H1 (cell line): ENCODE measurements at places on chromosomes 6 and 20. TPM values are rescaled to one million over a fixed set of nuclear protein-coding genes. Genes with fewer than 3 reads are reported as not detected.

GRCh38 chr20:18533978-18534644 is 26.4 kb downstream of the SEC23B start:
- DNase-seq: no peak
- H3K36me3 ChIP-seq: peaks cover 58% of the 10 kb centered on the region
- no peak overlapping the region for H3K27ac ChIP-seq
- H3K4me1 ChIP-seq: no peaks in the 10 kb centered on the region
- H3K27me3 ChIP-seq: no peaks in the 10 kb centered on the region

FILIP1 gene
- 5.0 and 5.7 TPM in 2 replicates for total RNA-seq

PRSS35 gene
- total RNA-seq: 2.3 and 2.9 TPM in 2 replicates

DNA sequence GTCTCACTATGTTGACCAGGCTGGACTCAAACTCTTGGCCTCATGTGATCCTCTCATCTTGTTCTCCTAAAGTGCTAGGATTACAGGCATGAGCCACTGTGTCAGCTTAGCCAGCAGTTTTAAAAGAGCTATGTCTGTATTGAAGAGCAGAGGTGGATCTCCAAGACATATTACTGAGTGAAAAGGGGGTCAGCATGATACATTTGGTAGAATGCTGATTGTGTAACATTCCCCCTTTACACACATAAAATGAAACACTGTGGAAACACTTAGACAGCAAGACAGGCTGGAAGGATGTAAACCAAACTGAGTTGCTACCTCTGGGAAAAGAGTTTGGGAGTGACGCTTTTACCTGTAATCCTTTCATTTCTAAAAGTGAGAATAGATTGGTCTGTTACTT is 1.7 kb upstream of the RIPOR3 start:
- no peaks in the 10 kb centered on the region for H3K36me3 ChIP-seq
- peaks cover 24% of the 10 kb centered on the region for H3K4me1 ChIP-seq
- H3K27ac ChIP-seq: no peak overlapping the region
- no peak for DNase-seq
- H3K27me3 ChIP-seq: no peaks in the 10 kb centered on the region

DNA sequence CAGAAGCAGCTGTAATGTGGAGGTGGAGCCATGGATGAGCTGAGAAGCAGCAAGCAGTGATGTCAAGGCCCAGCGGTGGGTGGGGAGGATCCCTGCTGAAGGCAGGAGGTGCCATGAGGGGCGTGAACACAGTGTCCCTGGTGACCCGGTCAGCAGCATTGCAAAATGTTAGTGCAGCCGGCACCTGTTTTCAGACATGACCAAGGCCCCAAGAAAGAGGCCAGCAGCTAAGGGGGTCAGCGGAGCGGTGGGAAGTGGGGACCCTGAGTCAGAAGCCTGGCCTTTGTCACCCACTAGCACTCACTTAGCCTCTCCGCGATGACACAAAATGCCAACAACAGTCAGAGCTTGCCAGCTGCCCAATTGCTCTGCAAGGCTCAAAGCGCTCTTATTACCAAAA is 51.9 kb downstream of the TMEM242 start:
- no peak overlapping the region for H3K27ac ChIP-seq
- no peak for DNase-seq
- H3K27me3 ChIP-seq: peaks cover 15% of the 10 kb centered on the region
- H3K36me3 ChIP-seq: no peaks in the 10 kb centered on the region
- no peak overlapping the region for H3K4me3 ChIP-seq
- peaks cover 12% of the 10 kb centered on the region for H3K4me1 ChIP-seq

DNA sequence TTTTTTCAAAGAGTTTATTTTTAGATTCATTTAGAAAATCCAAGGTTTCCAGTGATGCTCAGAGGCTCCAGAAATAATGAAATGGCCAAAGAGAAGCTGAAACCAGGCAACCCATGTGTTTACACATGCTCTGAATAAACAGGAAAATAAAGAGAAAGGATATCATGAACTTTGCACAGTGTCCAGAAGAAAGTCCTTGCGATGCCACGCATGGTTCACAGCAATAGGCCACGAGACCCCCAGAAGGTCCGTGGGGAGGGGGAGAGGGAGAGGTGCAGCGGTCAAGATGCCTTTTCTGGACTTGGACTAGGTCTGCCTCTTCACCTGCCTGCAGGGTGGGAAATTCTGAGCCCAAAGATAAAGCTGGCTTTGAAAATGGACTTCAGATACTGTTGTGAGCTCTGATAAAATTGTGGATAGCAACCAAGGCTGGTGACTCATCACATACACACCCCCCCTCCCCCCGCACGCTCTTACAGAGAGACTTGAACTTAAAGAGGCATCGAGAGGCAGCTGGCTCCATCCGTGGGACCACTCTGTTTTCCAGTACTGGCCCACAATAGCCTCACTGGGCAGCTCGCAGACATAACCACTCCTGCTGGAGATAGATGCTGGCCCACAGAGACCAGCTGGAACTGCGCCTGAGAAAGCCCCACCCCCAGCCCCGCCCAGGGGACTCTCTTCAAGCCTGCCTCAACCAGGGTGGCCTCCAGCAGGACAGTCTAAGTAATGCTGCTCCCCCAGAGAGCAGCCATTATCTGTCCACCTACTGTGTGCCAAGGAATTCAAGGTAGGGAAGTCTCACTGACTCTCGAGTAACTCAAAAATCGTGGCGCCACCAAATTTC is 21.2 kb upstream of the NFATC2 start:
- peak; percentile 60 for DNase-seq
- no peak overlapping the region for H3K27ac ChIP-seq
- H3K4me1 ChIP-seq: no peaks in the 10 kb centered on the region

MOCS3 gene
- 6.1 and 6.3 TPM in 2 replicates for total RNA-seq

POPDC3 gene
- 2.4 and 3.7 TPM in 2 replicates for total RNA-seq

PPP1R16B gene
- total RNA-seq: 8.9 and 9.7 TPM in 2 replicates

DNA sequence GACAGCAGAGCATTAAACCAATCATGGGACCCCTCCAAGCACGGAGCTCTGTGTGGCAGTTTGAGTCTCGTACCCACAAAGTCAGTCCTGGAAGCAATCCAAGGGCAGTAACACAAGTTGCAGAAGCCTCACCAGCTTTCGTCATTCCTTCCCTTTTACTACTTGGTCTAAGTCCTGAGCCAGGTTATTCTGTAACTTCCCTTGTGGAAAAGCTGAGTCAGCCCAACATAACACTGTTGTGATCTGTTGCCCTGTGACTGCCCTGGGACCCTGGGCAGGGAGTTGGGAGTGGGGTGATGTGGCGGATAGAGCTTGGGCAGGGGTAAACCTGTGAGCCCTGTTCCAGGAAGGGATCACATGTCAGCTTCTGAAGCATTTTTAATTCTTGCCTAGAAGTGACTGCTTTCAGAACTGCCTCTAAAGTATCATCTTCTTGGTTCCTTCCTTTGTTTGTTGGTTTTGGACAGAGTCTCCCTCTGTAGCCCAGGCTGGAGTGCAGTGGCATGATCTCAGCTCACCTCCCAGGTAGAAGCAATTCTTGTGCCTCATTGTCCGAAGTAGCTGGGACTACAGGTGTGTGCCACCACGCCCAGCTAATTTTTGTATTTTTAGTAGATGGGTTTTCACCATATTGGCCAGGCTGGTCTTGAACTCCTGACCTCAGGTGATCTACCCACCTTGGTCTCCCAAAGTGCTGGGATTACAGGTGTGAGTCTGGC is 183.7 kb upstream of the JAG1 start:
- H3K36me3 ChIP-seq: no peaks in the 10 kb centered on the region
- H3K4me3 ChIP-seq: no peak overlapping the region
- no peaks in the 10 kb centered on the region for H3K27me3 ChIP-seq
- H3K4me1 ChIP-seq: no peaks in the 10 kb centered on the region
- H3K27ac ChIP-seq: no peak overlapping the region

- no peak for DNase-seq
- no peak overlapping the region for H3K4me3 ChIP-seq
- H3K27ac ChIP-seq: no peak overlapping the region
- no peaks in the 10 kb centered on the region for H3K27me3 ChIP-seq
Measured at GRCh38 chr6:57254055-57254717, 32.1 kb upstream of the RAB23 start.

- H3K4me3 ChIP-seq: no peak overlapping the region
- no peaks in the 10 kb centered on the region for H3K4me1 ChIP-seq
- DNase-seq: no peak
- no peaks in the 10 kb centered on the region for H3K36me3 ChIP-seq
- H3K27me3 ChIP-seq: no peaks in the 10 kb centered on the region
Measured at GRCh38 chr6:159473475-159474263, 219.4 kb downstream of the SOD2 start.

DNA sequence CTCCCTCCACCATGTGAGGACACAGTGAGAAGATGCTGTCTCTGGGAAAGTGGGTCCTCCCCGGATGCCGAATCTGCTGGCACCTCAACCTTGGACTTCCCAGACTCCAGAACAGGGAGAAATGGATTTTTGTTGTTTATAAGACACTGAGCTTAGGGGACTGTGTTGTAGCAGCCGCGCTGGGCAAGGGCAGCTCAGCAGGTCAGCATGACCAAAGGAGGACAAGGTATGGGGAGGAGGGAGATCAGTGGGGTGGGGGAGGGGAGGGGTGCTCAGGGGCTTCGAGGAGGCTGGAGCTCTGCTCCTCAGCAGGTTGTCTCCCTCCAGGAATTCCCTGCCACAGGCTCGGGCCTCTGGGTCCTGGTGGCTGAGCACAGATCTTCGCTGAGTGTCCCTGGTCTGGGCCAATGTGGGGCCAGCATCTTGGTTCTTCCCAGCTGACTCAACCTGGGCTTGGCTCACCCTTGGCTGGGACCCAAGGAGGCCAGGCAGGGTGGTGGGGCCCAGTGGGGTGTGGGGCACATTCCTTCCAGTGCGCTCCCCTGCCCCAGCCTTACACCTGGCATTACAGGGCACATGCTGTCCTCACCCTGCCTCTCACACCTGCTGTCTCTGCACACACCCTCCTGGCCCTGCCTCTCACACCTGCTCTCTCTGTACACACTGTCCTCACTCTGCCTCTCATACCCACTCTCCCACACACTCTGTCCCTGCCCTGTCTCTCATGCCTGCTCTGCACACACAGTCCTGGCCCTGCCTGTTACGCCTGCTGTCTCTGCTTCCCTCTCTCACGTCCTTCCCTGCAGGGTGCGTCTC is 107.3 kb downstream of the SYCP2 start:
- H3K27me3 ChIP-seq: peaks cover 2% of the 10 kb centered on the region; the same call in 1 of the 2 replicates
- no peaks in the 10 kb centered on the region for H3K36me3 ChIP-seq
- no peaks in the 10 kb centered on the region for H3K4me1 ChIP-seq

- H3K27me3 ChIP-seq: no peaks in the 10 kb centered on the region
- no peak for DNase-seq
- H3K36me3 ChIP-seq: no peaks in the 10 kb centered on the region
Measured at GRCh38 chr20:5596401-5597193, 153.6 kb upstream of the SHLD1 start.

CRYBG1 gene
- total RNA-seq: 11.6 and 11.9 TPM in 2 replicates

DNA sequence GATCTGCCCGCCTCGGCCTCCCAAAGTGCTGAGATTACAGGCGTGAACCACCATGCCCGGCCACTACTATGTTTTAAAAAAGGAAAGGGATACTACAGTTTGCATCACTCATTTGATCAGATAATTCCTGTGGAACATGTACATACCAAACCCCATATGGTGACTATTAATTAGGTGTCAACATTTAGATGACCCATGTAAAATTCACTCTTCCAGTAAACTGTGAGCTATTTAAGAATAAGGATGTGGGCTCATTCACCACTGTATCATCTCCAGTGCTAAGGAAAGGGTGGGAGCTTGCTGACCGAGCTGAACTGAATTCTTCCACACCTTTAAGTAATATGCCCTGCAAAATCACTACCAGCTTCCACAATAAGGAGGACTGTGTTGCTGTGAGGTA is 127.5 kb downstream of the BTBD9 start:
- no peak for DNase-seq
- no peak overlapping the region for H3K27ac ChIP-seq
- no peak overlapping the region for H3K4me3 ChIP-seq
- peaks cover 5% of the 10 kb centered on the region; the same call in 1 of the 2 replicates for H3K4me1 ChIP-seq
- H3K27me3 ChIP-seq: no peaks in the 10 kb centered on the region
- H3K36me3 ChIP-seq: no peaks in the 10 kb centered on the region

POU5F1 gene
- 2,526 and 2,533 TPM in 2 replicates for total RNA-seq

- no peaks in the 10 kb centered on the region for H3K4me1 ChIP-seq
- H3K4me3 ChIP-seq: no peak overlapping the region
- H3K36me3 ChIP-seq: no peaks in the 10 kb centered on the region
- H3K27ac ChIP-seq: no peak overlapping the region
- DNase-seq: no peak
- peaks cover 57% of the 10 kb centered on the region for H3K27me3 ChIP-seq
Measured at GRCh38 chr6:27742833-27743573, 169.2 kb downstream of the OR2B2 start.

- peaks cover 20% of the 10 kb centered on the region; the same call in 1 of the 2 replicates for H3K4me1 ChIP-seq
- H3K27ac ChIP-seq: no peak overlapping the region
- H3K27me3 ChIP-seq: no peaks in the 10 kb centered on the region
- no peak overlapping the region for H3K4me3 ChIP-seq
Measured at GRCh38 chr6:5135788-5136376, 50.7 kb downstream of the PPP1R3G start.

GRCh38 chr20:58213121-58213520 is 15.3 kb downstream of the ANKRD60 start:
- H3K36me3 ChIP-seq: no peaks in the 10 kb centered on the region
- no peaks in the 10 kb centered on the region for H3K27me3 ChIP-seq
- DNase-seq: no peak
- no peaks in the 10 kb centered on the region for H3K4me1 ChIP-seq
- H3K27ac ChIP-seq: no peak overlapping the region

- H3K27me3 ChIP-seq: no peaks in the 10 kb centered on the region
- no peaks in the 10 kb centered on the region for H3K36me3 ChIP-seq
- H3K27ac ChIP-seq: no peak overlapping the region
Measured at GRCh38 chr6:136511397-136511796, 38.8 kb downstream of the MAP7 start.

- no peaks in the 10 kb centered on the region for H3K4me1 ChIP-seq
- H3K36me3 ChIP-seq: no peaks in the 10 kb centered on the region
- no peaks in the 10 kb centered on the region for H3K27me3 ChIP-seq
- no peak overlapping the region for H3K27ac ChIP-seq
- no peak overlapping the region for H3K4me3 ChIP-seq
Measured at GRCh38 chr20:3340443-3340842, 67.0 kb downstream of the DNAAF9 start.

GRCh38 chr20:19435821-19436220 is 223.4 kb downstream of the SLC24A3 start:
- no peak for DNase-seq
- no peaks in the 10 kb centered on the region for H3K4me1 ChIP-seq
- no peak overlapping the region for H3K27ac ChIP-seq
- no peak overlapping the region for H3K4me3 ChIP-seq
- no peaks in the 10 kb centered on the region for H3K36me3 ChIP-seq
- no peaks in the 10 kb centered on the region for H3K27me3 ChIP-seq

FITM2 gene
- total RNA-seq: 2.0 and 2.1 TPM in 2 replicates
